ENCODE measurements at places on chromosomes 2 and 18.

DNA sequence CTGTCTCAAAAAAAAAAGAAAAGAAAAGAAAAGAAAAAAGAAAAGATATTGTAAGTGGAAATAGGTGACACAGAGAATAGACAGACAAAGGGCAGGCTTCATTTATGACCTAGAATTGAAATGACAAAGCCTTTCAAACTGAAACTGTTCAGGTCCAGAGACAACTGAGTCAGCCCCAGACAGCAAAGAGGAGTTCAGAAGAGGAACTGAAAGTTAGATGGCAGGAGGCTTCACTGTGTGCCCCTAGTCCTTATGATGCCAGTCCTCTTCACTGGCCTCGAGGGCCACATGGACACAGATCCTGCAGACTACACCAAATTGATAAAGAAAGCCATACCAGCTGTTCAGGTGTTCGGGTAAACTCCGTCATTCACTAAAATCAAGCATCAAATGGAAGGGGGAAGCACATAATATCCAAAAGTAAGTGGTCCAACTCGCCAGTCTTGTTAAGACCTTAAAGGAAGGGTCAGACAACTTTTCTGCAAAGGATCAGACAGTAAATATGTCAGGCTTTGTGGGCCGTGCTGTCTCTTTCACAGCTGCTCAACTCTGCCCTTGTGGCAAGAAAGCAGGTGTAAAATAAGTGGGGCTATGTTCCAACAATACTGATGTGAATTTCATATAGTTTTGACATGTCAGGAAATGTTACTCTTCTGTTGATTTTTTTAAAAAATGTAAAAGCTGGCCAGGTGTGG lies 231.9 kb upstream of the MGAT5 start:
- no peak for DNase-seq

GRCh38 chr2:216317831-216318520 lies 54.3 kb downstream of the MARCHF4 start:
- no peak for DNase-seq

DNA sequence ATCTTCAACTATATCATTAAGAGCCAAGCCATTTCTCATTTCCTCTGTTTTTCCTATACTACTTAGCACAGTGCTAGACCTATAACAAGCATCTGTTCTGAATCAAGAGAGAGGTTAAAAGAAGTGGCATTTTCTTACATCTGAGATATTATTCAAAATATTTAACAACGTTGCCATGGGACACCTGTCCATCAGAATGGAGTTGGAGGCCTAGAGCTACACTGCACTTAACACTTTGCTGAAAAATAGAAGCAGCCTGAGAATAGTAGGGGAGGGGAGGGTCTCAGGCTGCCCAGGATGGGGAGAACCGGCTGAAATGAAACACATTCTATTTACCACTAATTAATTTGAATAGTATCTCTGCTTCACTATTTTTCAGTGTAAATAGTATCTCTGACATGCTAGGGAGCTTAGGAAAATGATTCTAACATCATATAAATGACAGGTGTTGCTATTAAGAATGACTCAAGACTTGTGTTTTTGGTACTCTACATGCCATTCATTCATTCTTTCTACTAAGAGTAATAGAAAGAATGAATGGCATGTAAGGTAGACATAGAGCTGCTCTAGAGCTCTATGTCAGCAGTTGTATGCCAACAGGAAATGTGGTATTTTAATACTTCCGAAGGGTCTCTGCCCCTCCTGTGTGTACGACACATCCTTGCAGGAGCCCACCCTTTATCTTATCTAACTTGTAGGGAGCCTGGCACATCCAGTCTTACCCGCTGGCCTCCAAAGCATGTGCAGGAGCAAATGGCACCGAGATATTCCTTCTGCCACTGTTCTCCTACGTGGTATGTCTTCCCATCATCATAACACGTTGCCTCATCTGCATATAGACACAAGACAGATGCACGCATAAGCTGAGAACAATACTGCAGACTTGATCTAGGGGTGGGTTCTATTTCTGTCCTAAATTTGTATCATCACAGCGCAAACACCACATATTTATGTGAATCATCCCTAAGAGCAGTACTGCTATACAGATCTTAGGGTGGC lies 52.6 kb downstream of the ATIC start:
- no peak for DNase-seq

GRCh38 chr18:31506024-31506742 lies 8.2 kb downstream of the DSG2 start:
- no peak for DNase-seq

- no peak for DNase-seq
Measured at GRCh38 chr2:102000813-102001766, 9.3 kb downstream of the IL1R2 start.

GRCh38 chr2:129008055-129008880 lies 689.6 kb upstream of the HS6ST1 start:
- DNase-seq: no peak

- no peak for DNase-seq
Measured at GRCh38 chr2:41910126-41910525, 137.7 kb upstream of the PKDCC start.

DNA sequence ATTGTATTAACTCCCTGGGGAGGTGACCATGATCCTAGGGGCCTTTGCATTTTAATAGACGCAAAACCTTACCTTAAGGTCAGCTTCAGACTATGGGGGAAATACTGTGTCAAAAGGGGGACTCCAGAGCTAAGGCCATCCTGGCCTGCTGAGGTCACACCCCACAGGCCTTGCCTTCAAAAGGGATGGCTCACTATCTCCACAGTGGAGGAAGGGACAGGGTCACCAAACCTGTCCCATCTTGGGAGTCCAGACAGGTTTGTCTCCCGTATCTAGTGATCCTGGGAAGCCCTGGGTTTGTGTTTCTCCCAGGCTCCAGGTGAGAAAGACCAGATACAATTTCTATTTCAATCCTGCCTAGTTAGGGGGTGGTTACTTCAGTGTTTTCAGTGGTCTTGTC lies 24.9 kb downstream of the CAPN14 start:
- no peak for DNase-seq

DNA sequence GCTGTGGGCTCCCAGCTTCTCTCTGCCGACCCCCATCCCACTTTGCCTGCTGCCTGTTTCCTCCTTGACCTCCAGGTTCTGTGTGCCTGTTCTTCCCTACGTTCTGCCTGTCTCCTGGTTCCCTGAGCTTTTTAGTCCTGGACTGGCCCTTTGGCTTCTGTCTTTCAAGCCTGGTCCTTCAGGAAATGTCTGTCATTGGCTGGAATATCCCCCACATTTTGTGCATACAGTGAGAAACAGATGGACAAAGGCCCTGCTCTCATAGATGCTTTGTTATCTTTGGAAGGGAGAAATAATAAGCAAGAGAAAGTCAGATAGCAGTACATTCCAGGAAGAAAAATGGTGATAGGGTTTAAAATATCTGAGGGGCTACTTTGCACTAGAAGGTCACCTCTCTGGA lies 5.7 kb downstream of the MGAT5 start:
- no peak for DNase-seq

DNA sequence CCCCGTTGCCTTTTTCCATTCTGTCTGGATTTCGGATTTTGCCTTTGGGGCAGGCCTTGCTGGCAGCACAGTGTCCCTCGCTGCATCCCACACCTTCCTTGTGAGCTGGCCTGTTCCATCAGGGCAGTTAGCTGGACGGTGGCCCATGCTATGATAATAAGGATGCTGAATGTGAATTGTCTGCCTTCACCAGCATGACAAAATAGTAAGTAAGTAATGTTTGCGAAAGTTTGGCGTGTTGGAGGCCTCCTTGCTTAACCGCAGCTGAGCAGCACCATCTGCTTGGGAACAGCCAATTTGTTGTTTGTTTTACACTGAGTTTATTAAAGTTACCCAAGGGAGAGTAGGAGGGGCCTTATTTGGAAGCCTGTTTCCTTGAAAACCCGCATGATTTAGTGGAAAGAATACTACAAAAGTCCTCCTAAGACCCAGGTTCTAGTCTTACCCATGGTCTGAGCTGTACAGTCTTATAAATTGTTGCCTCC lies 469.7 kb upstream of the FANCL start:
- no peak for DNase-seq

DNA sequence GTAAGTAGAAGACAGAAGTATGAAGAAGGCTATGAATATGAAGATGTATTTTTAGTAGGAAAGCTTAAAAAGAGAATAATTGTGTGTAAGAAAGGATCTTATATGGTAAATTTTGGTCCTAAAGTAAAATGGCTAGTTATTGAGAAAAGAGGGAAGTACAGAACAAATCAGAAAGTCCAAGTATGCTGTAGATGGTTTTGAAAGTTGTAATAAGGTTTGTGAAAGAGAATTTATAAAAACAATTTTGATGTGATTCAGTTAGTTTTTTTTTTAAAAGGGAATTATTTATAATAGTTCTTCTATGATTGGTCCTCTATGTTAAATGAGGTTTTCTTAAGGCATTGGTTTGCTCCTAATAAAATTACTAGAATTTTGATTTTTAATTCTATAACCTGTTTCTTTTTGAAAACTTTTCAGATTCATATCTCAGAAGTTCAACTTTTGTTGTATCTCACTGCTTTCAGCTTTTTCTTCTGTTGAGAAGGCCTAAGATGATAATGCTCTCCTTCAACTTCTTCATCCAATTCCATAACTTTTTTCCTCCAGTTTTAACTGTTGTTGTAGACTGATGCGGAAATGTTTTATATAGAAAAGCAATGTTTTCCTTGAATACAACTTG lies 322.7 kb downstream of the NOL4 start:
- DNase-seq: no peak

DNA sequence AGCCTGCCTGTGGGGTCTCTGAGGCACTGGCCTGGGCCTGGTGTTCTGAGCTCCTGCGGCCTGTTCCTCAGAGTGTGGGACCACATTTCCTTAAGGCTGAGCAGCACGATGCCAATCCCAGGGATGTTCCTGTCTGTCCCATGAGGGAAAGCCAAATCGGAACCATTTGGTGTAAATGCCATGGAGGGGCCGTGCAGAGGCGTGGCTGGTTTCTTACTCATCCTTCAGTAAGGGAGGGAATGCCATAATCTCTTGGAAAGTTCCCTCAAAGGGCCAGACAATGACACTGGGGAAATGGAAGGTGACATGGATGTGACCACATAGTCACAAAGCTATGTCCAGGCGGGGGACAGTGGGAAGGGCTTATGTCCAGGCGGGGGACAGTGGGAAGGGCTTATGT lies 14.4 kb upstream of the PTMA start:
- DNase-seq: no peak

DNA sequence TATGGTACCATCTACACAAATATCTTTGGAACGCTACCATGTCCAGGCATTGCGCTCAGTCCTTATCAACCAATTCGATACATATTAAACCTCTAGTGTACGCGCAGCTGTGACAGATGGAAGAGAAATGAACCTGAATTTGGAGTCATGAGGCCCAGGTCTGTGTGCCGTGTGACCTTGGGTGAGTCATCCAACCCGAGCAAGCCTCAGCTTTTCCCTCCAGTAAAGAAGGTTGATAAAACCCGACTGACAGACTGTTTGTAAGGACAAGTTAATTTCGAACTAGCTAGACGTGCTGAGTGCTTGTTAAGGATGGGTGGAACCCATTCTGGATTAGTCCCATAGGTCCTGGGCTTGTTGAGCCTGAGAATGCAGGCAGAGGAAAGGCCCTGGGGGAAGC lies 28.2 kb downstream of the GREB1 start:
- DNase-seq: no peak

DNA sequence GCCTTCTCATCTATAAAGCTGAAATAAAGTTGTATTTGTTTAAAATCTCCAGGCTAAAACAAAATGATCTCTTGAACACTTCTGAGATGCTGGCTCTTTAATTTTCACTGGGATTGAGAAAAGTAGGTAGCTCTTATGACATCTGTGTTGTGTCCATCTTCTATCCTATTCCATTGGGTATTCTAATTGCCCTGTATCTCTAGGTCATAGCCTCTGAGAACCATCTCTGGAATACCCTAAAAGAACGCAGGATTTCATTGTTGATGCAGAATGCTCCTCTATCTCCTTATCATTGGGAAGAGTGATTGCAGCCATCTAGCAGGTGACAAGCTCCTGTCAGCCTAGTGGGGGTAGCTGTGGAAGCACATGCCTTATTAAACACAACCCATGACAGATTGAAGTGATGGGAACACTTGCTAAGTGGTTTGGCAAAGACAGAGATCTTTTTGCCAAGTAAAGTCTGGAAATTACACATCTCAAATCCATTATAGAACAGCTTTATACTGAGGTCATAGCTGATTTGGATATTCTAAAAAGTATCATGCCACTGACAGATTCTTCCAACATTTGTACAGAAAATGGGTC lies 178.2 kb downstream of the TDRD15 start:
- no peak for DNase-seq

- DNase-seq: no peak
Measured at GRCh38 chr2:6647046-6647445, 218.7 kb downstream of the CMPK2 start.

DNA sequence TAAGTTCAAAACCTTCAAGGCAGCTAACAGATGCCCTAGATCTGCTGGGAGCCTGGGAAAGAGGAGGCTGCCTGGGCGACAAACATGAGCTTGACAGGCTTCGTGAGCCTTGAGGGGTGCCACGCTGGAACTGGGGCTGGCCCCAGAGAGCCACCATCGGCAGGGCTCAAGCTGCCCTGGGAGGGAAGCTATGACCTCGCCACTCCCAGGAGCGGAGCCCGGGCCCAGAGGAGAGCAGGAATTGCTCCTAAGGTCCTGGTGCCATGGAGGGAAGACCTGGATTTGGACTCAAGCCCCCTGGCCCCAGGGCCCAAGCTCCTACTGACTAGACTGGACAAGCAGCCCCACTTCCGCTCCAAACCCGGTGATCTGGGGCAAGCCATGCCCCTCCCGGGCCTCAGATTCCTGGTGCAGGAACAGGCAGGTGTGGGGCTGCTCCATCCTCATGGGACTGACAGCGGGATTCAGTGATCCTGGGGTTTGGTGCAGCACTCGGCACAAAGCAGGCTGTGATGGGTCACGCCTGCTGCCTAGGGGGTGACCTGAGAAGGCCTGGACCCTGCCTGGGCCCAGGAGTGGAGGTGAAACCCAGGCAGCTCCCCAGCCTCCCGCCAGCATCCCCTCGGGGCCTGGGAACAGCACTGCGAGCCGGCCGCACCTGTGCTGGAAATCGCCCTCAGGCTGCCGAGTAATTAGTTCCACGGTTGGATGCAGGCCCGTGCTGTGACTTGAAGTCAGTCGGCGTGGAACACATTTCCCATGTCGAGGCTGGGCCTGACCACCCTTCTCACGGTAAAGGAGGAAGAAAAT lies 246.9 kb downstream of the NDUFA10 start:
- no peak for DNase-seq
